ENCODE measurements at places on chromosomes 5 and 9.

DNA sequence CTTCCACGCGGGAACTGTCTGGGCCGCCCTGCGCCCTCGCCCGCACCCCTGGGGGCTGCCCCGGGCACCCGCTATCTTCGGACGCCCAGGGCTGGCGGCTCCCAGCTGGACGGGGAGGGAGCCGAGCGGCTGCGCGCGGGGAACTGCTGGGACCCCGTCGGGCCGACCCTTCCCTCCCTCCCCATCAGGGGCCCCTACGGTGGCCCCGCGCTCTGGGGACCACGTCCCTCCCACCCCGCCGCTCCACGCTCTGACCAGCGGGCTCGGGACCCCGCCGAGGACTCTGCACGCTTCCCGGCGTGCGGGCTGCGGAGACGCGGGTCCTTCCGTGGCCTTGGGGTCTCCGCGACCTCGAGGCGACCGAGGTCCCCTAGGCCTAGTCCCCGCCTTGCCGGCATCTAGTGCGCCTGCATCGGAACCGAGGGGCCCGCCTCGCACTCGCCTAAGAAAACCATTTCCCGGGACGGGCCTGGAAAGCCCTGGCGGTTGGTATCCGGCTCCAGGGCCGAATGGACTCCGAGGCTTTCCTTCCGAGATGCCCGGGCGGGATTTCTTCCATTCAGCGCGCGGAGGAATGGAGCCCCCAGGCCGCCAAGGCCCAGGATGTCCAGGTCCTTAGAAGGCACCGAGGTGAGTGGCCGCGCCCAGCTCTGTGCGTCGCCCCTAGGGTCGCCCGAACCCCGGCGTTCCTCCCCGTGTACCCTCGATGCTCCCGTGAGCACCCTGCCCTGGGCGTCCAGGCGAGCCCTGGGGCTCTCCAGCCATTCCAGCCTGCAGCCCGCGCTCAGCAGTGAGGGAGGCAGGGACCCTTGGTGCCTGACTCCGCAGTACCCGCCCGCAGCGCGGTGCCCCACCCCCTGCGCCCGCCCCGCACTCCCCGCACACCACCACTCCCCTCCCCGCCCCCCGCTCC lies 705 bp upstream of the SLC6A3 start:
- DNase-seq, result no peak

DNA sequence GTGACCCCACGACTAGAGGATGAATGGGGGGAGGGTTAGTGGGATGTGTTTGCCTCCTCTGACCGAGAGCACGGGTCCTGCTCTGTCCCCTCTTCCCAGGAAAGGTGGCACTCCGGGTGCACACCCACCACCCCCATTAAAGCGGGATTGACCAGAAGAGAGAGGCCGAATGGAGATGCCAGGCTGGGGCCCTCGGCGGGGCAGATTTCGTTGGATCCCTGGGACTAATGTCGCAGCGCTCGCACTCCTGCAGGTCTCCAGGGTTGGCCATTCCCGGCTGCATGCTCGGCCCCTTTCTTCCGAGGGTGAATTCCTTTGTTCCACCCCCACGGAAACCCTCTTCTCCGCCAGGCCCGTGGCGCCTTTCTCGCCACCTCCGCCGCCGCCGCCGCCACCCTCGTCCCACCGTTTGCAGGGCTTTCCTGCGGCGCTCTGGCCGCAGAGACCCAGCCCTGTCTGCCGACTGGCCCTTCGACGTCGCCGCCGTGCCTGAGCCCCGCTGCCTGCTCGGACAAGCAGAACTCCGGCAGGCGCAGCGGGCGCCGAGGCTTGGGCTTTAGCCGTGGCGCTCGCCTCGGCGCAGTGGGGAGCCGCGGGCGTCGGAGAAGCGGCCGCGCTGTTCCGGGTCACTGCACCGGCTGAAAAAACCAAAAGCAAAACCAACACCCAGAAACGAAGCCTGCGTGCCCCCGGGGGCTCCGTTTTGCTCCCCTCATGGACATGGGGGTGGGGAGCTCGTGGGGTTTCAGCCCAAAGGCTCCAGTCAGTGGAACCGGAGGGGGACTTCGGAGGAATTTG lies 11.8 kb downstream of the LMX1B start:
- no peak for DNase-seq

- no peak for DNase-seq
Observed at GRCh38 chr9:86286278-86286677, 3.9 kb upstream of the ISCA1 start.

GRCh38 chr5:14114615-14115251 lies 28.4 kb upstream of the TRIO start:
- no peak for DNase-seq

- no peak for DNase-seq
Observed at GRCh38 chr9:127545196-127546124, 66.6 kb upstream of the STXBP1 start.

DNA sequence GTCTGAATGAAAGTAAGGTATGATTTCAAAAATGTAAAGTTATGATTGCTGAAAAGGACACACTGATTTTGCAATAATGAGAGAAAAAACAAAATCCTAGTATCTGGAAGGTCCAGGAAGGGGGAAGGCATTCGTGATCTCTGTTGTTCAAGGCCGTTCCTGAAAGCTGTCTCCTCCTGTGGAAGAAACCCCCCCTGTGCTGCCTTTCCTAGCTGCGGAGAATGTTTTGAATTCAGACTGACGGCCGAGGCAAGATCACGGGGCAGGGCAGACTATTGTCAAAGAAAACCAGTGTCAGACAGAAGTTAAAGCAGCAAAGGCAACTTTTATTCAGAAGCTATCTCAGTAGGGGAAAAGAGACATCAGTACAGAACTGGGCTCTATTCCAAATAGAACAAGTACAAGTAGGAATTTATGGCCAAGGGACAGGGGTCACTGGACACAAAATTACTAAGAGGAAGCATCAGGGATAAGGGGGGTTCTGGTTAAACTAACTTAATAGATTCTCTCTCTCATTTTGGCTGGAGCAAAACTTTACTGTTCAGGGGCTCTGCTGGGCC lies 61.9 kb upstream of the IGFBPL1 start:
- DNase-seq, result no peak

All from GM04504 (cell line).